Upper lobe of left lung (tissue), 6 donors: ENCODE measurements at places on chromosomes 1 and 21. TPM values are rescaled to one million over a fixed set of nuclear protein-coding genes. Genes with fewer than 3 reads are reported as not detected.

DNA sequence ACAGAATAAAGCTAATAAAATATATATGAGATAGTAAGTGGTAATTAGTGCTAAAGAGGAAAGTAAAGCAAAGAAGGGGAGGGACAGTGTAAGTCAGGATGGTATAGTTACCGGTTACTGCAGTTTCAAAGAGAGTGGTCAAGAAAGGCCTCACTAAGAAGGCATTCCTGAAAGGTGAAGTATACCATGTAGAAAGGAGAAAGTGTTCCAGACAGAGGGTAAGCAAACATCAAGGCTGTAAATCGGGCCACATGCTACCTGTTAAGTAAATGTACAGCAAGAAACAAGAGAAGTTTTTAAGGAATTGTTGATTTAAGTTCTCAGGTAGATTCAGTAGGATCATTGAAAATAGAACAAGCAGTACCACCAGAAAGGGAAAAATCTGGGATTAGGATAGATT, 9.7 kb downstream of the DESI2 start:
- peak overlapping the region; percentile 29 for H3K27ac ChIP-seq
- DNase-seq: no peak
- H3K36me3 ChIP-seq: no peaks in the 10 kb centered on the region
- no peak overlapping the region for H3K4me3 ChIP-seq

DNA sequence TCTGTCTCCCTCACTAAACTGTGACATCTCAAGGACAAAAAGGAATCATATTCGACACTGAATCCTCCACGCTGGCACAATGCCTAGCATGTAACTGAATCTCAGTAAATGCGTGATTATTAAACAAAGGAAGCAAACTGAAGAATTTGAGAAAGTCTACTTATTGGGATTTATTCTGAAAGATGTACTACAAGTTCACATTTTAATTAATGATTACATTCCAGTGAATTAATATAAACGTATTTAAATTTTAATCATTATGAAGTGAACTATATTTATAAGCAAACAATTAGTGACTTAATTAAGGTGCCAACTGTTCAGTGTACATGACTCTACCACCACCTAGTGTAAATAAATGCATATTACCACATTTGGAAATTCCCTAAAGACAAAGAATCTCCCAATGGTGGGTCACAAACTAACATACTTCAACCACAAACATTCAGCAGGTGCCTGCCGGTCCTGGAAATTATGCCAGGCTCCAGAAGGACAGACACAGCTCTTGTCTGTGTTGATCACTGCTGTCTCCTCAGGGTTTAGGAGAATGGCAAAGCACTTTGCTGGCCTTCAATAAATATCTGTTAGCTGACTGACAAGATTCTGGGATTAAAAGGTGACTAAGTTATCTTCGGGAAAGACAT, 56.3 kb downstream of the SMYD3 start:
- no peak overlapping the region for H3K4me3 ChIP-seq
- no peaks in the 10 kb centered on the region for H3K27me3 ChIP-seq
- H3K27ac ChIP-seq: no peak overlapping the region
- H3K36me3 ChIP-seq: no peaks in the 10 kb centered on the region
- no peaks in the 10 kb centered on the region for H3K4me1 ChIP-seq

Gene UBL4B
- total RNA-seq: not detected

GRCh38 chr1:13823936-13824335, 123.9 kb downstream of the PRDM2 start:
- no peak overlapping the region for H3K27ac ChIP-seq
- H3K4me3 ChIP-seq: no peak overlapping the region
- no peaks in the 10 kb centered on the region for H3K27me3 ChIP-seq
- peaks cover 1% of the 10 kb centered on the region for H3K4me1 ChIP-seq

Gene CAPN8
- total RNA-seq: 274 TPM

Gene ATP1A4
- total RNA-seq: not detected

GRCh38 chr1:150322310-150322709, 977 bp downstream of the PRPF3 start:
- H3K27me3 ChIP-seq: no peaks in the 10 kb centered on the region
- H3K27ac ChIP-seq: peak overlapping the region; percentile 90
- DNase-seq: no peak

Gene AGPAT3
- total RNA-seq: 66.7 TPM

Gene LCE3D
- total RNA-seq: not detected

GRCh38 chr21:38621132-38621531, 122.9 kb upstream of the ERG start:
- H3K27ac ChIP-seq: no peak overlapping the region
- DNase-seq: no peak
- no peaks in the 10 kb centered on the region for H3K4me1 ChIP-seq
- H3K36me3 ChIP-seq: no peaks in the 10 kb centered on the region

Gene GSTM1
- 11.8 TPM for total RNA-seq

GRCh38 chr1:100482167-100482566, 55.8 kb upstream of the GPR88 start:
- no peak overlapping the region for H3K4me3 ChIP-seq
- peaks cover 20% of the 10 kb centered on the region for H3K36me3 ChIP-seq
- no peak overlapping the region for H3K27ac ChIP-seq
- H3K4me1 ChIP-seq: no peaks in the 10 kb centered on the region
- DNase-seq: no peak
- no peaks in the 10 kb centered on the region for H3K27me3 ChIP-seq

Gene RNU1-2
- total RNA-seq: 14,413 TPM

Gene FNDC10
- total RNA-seq: 21.0 TPM

- no peak overlapping the region for H3K4me3 ChIP-seq
- no peaks in the 10 kb centered on the region for H3K4me1 ChIP-seq
- no peaks in the 10 kb centered on the region for H3K27me3 ChIP-seq
- no peaks in the 10 kb centered on the region for H3K36me3 ChIP-seq
- H3K27ac ChIP-seq: no peak overlapping the region
- peak; percentile 44 for DNase-seq
Observed at GRCh38 chr1:207579436-207579799, 65.5 kb upstream of the CR1L start.

DNA sequence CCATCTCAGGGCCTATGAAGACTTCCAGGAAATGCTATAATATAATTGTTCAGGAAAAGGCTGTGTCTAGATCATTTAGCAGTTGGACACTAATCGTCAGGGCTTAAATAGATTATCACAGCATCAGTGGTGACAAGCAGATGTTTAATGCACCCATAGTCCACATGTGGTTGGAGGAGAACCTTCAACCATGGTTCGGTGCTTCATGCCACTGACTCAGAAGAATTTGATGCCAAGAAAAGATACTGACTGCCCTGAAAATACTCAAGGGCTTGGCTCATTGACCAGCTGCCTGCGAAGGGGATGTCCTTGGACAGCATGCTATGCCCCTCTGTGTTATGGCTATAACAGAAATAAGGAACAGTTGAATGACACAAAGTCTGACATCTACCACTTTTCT, 175.7 kb downstream of the HHIPL2 start:
- no peaks in the 10 kb centered on the region for H3K27me3 ChIP-seq
- DNase-seq: no peak

- H3K4me3 ChIP-seq: no peak overlapping the region
- H3K27ac ChIP-seq: peak overlapping the region; percentile 14
- H3K4me1 ChIP-seq: peaks cover 4% of the 10 kb centered on the region
- peaks cover 85% of the 10 kb centered on the region for H3K36me3 ChIP-seq
Observed at GRCh38 chr1:225866061-225866837, 15.9 kb downstream of the TMEM63A start.

- no peak overlapping the region for H3K4me3 ChIP-seq
- no peaks in the 10 kb centered on the region for H3K36me3 ChIP-seq
- H3K27me3 ChIP-seq: no peaks in the 10 kb centered on the region
- H3K27ac ChIP-seq: no peak overlapping the region
- DNase-seq: no peak
- no peaks in the 10 kb centered on the region for H3K4me1 ChIP-seq
Observed at GRCh38 chr1:96487971-96488370, 233.6 kb upstream of the PTBP2 start.

- DNase-seq: no peak
- peaks cover 5% of the 10 kb centered on the region for H3K4me1 ChIP-seq
- H3K4me3 ChIP-seq: no peak overlapping the region
- H3K27me3 ChIP-seq: no peaks in the 10 kb centered on the region
- no peak overlapping the region for H3K27ac ChIP-seq
Observed at GRCh38 chr1:107480548-107481415, 339.9 kb downstream of the NTNG1 start.

GRCh38 chr1:57844382-57844980, 420.6 kb upstream of the DAB1 start:
- H3K36me3 ChIP-seq: no peaks in the 10 kb centered on the region
- H3K4me3 ChIP-seq: no peak overlapping the region
- no peaks in the 10 kb centered on the region for H3K4me1 ChIP-seq
- H3K27ac ChIP-seq: no peak overlapping the region

Gene PTBP2
- 36.5 TPM for total RNA-seq

- peak overlapping the region; percentile 94 for H3K27ac ChIP-seq
- no peaks in the 10 kb centered on the region for H3K27me3 ChIP-seq
- DNase-seq: no peak
- H3K4me1 ChIP-seq: peaks cover 39% of the 10 kb centered on the region
Observed at GRCh38 chr1:111505641-111506119, 2.2 kb upstream of the ADORA3 start.

Gene PLA2G2A
- total RNA-seq: 136 TPM

GRCh38 chr1:225883616-225884265, 1.6 kb upstream of the TMEM63A start:
- no peak for DNase-seq
- no peaks in the 10 kb centered on the region for H3K36me3 ChIP-seq
- H3K27ac ChIP-seq: no peak overlapping the region
- peaks cover 33% of the 10 kb centered on the region for H3K4me1 ChIP-seq
- H3K27me3 ChIP-seq: no peaks in the 10 kb centered on the region
- no peak overlapping the region for H3K4me3 ChIP-seq

Gene CASQ1
- not detected for total RNA-seq

GRCh38 chr21:40074710-40075109, 207.5 kb downstream of the PCP4 start:
- no peak overlapping the region for H3K27ac ChIP-seq
- H3K36me3 ChIP-seq: no peaks in the 10 kb centered on the region
- H3K4me3 ChIP-seq: no peak overlapping the region
- H3K4me1 ChIP-seq: no peaks in the 10 kb centered on the region
- H3K27me3 ChIP-seq: no peaks in the 10 kb centered on the region

DNA sequence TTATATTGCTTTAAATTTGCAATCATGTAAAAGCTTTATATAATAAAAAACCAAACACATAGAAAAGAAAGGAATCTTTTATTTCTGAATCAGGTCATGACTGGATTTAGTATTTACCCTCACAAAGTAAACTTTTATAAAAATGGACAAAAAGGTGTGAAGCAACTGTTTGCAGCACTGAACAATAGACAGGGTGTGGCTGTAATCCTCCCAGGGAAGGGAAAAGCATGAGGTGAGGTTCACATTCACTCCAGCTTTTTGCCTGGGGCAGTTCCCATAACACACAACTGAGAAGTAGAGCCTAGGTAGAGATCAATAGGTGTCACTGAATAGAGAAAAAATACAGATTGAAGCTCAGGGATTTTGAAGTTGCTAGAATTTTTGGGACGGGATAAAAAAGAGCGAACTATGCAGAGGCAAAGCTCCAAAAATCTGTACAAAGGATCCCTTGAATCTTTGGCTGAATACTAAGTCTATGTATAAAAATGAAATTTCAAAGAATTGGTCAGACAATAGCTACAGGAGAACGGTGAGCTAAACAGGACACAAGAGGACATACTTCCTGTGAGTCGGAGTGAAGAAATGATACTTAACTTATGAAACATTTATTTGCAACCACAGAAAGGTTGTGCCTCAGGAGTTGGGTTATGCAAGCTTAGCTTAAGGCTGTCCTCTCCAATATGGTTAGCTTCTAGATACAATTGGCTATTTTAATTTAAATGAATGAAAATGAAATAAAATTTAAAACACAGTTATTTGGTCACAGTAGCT, 162.0 kb upstream of the ZP4 start:
- no peak overlapping the region for H3K4me3 ChIP-seq
- H3K4me1 ChIP-seq: no peaks in the 10 kb centered on the region
- no peak overlapping the region for H3K27ac ChIP-seq
- no peaks in the 10 kb centered on the region for H3K27me3 ChIP-seq
- DNase-seq: no peak

DNA sequence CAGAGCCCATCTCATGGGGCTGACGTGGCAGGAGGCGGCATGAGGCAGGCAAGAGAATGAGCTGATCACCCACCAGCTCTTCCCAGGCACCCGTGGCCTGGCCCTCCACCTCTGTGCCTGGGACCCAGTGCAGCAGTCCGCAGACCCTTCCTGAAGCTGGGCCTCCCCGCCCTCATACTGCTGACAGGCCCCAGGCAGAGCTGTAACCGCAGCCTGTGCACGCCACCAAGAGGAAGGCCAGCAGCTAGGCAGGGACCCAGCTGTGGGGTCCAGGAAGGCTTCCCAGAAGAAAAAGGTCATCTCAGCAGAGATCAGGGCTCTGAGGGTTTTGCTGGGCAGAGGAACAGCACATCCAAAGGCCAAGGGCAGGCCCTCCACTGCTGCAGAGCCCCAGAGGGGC, 9.8 kb upstream of the MTFR1L start:
- H3K27ac ChIP-seq: no peak overlapping the region
- peaks cover 7% of the 10 kb centered on the region for H3K36me3 ChIP-seq
- DNase-seq: no peak
- H3K4me3 ChIP-seq: no peak overlapping the region
- peaks cover 37% of the 10 kb centered on the region for H3K4me1 ChIP-seq

- no peaks in the 10 kb centered on the region for H3K27me3 ChIP-seq
- peaks cover 18% of the 10 kb centered on the region for H3K4me1 ChIP-seq
- no peak overlapping the region for H3K27ac ChIP-seq
Observed at GRCh38 chr1:64502931-64503330, 33.0 kb downstream of the CACHD1 start.

DNA sequence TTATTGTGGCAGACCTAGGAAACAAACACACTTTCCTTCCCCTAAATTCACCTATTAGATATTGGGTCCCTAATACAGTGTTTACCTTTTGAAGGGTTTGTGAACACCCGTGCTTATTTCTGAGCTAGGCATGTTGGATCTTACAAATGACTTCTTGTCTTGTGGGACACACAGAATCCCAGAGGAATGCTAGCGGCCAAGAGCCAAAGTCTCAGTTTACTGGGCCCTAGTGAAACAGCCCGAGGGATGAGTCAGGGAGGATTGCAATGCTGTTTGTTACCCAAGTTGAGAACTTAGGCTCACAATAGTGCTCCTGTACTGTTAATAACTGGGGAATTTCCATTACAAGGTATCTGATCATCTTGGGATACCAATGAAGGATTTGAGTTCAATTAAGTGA, 100.1 kb upstream of the AKT3 start:
- H3K4me1 ChIP-seq: no peaks in the 10 kb centered on the region
- no peaks in the 10 kb centered on the region for H3K36me3 ChIP-seq
- H3K4me3 ChIP-seq: no peak overlapping the region
- DNase-seq: no peak
- no peak overlapping the region for H3K27ac ChIP-seq
- H3K27me3 ChIP-seq: no peaks in the 10 kb centered on the region

DNA sequence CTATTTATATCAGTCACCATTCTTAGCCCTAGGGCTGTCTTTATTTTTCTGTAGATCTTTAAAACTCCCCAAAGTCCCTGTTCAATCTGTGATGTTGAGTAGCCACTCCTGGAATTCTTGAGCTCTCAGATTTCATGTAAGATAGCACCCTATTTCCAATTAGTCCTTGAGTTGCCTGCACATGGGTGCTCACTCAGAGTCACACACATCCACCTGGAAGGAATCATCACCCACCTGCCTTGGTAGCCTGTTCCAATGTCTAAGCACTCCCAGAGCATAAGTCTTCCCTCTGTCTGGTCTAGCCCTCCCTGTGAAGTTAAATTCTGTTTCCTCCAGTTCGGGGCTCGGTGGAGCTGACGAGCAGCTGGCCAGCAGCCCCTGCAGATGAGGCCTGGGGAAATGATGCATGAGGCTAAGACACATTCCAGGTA, 14.7 kb upstream of the ATF3 start:
- H3K27me3 ChIP-seq: no peaks in the 10 kb centered on the region
- no peak for DNase-seq
- no peaks in the 10 kb centered on the region for H3K36me3 ChIP-seq
- H3K4me3 ChIP-seq: no peak overlapping the region

Gene SELENON
- total RNA-seq: 91.1 TPM

Gene KRTAP13-2
- total RNA-seq: not detected
